ENCODE measurements at places on chromosomes 5 and 9. TPM values are rescaled to one million over a fixed set of nuclear protein-coding genes. Genes with fewer than 3 reads are reported as not detected.

DNA sequence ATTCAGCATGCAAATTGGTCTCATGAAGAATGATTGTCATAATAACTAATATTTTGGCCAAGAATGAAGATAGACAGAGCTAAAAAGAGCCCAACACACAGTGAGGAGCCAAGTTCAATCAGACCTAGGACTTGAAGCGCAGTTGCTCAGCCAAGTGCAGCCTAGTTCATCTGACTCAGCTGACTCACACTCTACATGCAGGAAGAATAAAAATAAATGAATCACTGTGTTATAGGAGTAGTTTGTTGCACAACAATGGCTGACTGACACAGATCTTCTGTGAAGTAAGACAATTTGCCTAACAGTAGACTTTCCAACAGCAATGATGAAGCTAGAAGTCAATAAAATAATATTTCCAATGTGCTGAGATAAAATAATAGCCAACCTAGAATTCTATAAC lies 261.5 kb downstream of the CEMIP2 start:
- DNase-seq, result no peak

DNA sequence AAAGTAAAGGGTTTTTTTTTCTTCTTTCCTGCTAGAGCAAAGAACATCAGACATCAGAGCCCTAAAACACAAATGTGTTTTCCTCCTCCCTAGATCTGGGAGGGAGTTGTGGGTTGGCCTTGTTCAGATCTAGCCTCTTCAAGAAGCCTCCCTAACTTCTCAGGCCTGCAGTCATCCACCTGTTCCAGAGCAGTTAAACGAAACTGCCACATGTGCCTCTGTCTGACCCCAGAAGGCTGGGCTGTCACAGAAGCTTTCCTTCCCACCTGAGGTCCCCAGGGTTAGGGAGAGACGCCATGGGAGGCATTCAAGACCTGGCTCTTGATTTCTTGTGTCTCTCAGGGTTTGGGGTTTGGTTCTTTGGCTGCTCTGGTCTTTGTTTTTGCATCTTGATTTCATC lies 87.0 kb downstream of the DAB2IP start:
- DNase-seq, result no peak

- no peak for DNase-seq
Observed at GRCh38 chr9:77705636-77706035, 57.5 kb upstream of the GNA14 start.

GRCh38 chr9:2727966-2728613 lies 10.8 kb downstream of the KCNV2 start:
- DNase-seq, result no peak

GRCh38 chr5:40995801-40996586 lies 75.1 kb downstream of the MROH2B start:
- no peak for DNase-seq

The SRA1 gene
- total RNA-seq, result 17.5 TPM

The ACSL6 gene
- total RNA-seq, result 0.27 TPM

The SLC4A9 gene
- 1.4 TPM for total RNA-seq

Data from lower leg skin (tissue), 4 donors.